HFFc6 (cell line): ENCODE measurements at places on chromosomes 2 and 18.

- DNase-seq: no peak
Measured at GRCh38 chr18:57446322-57446721, 11.1 kb downstream of the ONECUT2 start.

GRCh38 chr2:69837533-69837932, 8.1 kb downstream of the GMCL1 start:
- DNase-seq: no peak

GRCh38 chr2:237841051-237841450, 18.4 kb upstream of the RAMP1 start:
- DNase-seq: no peak

- no peak for DNase-seq
Measured at GRCh38 chr2:85760371-85760770, 6.6 kb downstream of the ATOH8 start.

DNA sequence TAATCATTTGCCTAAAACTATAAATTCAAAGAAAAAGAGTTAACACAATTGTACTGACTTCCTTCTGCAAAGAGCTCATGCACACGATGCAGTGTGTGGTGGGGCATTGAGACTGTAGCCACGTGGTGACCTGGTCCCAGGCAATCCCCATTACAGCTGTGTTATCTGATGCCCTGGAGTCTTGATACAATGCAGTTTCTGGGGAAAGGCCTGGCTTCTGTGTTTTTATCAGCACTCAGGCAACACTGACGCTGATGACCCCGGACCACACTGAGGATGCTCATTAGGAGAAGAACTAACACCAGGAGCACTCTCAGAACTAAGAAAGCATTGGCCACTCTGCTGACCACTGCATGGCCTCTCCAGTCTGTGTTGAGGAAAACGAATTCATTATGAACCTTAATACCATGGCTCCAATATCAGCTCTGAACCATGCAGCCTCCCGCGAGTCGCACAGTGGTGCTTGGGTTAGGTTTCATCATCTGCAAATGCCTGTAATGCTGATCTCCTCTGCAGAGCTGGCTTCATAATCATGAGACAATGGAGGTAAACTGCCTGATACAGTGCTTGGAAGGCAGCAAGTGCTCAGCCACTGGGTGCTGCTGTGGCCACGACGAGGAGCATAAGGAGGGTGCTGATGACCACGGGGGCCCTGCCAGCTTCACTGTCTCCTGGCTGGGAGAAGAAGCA, 218.5 kb downstream of the MYT1L start:
- no peak for DNase-seq

- no peak for DNase-seq
Measured at GRCh38 chr2:165253178-165253577, 14.0 kb downstream of the SCN2A start.

GRCh38 chr2:100422320-100423055, 5.0 kb upstream of the CHST10 start:
- peak; percentile 39 for DNase-seq

GRCh38 chr2:156589381-156590079, 153.4 kb downstream of the GPD2 start:
- DNase-seq: peak; percentile 45

- no peak for DNase-seq
Measured at GRCh38 chr18:63747006-63747405, 28.2 kb upstream of the SERPINB7 start.

DNA sequence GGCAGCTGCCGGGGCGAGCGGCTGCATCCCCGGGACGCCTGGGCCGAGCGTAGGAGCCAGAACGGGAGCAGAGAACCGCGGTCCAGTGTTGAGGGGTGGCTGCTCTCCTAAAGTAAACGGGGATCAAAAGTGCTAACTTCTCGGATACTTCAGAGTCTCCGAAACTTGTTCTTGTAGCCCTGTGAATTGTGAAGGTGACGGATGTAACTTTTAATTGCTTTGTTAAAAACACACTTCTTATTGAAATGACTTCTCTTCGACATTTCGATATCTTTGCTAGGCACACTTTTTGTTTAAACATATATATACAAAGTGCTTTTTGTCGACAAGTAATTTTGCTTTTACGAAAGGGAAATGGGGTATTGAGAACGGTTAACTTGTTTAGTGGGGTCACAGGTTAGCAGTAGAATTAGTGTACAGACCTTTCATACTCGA, 540 bp downstream of the ATP9B start:
- DNase-seq: no peak

- no peak for DNase-seq
Measured at GRCh38 chr2:238055841-238056240, 5.0 kb upstream of the SCLY start.

GRCh38 chr18:23142251-23142929, 7.1 kb downstream of the CABLES1 start:
- no peak for DNase-seq

GRCh38 chr2:22355816-22356433, 1029.1 kb upstream of the KLHL29 start:
- DNase-seq: no peak

DNA sequence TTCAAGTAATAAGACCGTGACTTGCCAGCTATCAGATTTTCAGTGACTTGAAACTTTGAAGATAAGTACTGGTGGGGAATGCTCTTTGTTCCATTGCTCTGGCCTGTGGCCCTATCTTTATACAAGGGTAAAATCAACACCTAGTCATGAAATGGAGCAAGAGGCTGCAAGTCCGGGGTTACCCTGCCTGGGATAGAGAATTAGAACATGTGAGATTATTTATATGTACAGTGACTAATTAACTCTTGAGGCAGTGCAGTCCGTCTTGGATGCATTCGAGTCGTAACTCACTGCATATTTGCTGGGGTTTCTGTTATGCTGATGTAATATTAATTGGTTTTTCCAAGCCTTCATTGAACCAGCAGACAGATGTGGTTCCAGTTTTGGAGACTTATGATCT, 105.8 kb upstream of the LYPD6 start:
- no peak for DNase-seq

GRCh38 chr2:217269701-217270484, 410.0 kb upstream of the TNP1 start:
- DNase-seq: no peak

DNA sequence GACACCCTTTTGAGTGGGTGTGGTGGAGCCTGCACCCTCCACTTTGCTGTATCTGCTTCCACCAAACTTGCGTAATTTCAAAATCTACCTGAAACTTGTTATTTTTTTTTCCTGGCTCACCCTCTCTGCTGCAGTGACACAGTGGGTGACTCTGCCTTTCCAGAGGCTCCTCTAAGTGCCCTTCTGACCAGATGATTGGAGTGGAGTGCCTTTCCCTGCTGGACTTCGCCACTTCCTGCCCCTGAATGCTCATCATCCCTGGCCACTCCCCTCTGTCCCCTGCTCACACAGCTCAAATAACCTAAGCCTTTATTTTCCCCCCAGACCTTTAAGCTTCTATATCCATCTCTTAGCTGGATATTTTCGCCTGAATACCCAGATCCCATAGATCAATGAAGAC, 777.5 kb upstream of the ID2 start:
- no peak for DNase-seq

- DNase-seq: no peak
Measured at GRCh38 chr2:24478243-24478642, 12.8 kb upstream of the NCOA1 start.

- peak; percentile 71 for DNase-seq
Measured at GRCh38 chr2:101818531-101819451, 121.3 kb downstream of the MAP4K4 start.

GRCh38 chr18:39839782-39840181, 2115.3 kb upstream of the PIK3C3 start:
- peak; percentile 33 for DNase-seq
